RWPE2 (cell line): ENCODE measurements at places on chromosomes 3 and 15.
A peak's percentile ranks its signal among the peaks of the same experiment; 100 is the strongest.

- no peak overlapping the region for H3K27ac ChIP-seq
- DNase-seq, result no peak
- H3K4me3 ChIP-seq, result no peak overlapping the region
- peaks cover 38% of the 10 kb centered on the region for H3K36me3 ChIP-seq
Measured at GRCh38 chr15:71732636-71733035, 77.7 kb upstream of the NR2E3 start.

- H3K4me3 ChIP-seq, result no peak overlapping the region
- no peak for DNase-seq
- no peaks in the 10 kb centered on the region for H3K36me3 ChIP-seq
- no peaks in the 10 kb centered on the region for H3K27me3 ChIP-seq
- H3K27ac ChIP-seq, result no peak overlapping the region
Measured at GRCh38 chr15:69713726-69714559, 261.3 kb downstream of the RPLP1 start.

GRCh38 chr3:135503065-135503759, 462.3 kb upstream of the PPP2R3A start:
- H3K4me3 ChIP-seq, result no peak overlapping the region
- no peak for DNase-seq
- peaks cover 7% of the 10 kb centered on the region for H3K27me3 ChIP-seq
- H3K4me1 ChIP-seq, result no peaks in the 10 kb centered on the region
- H3K27ac ChIP-seq, result no peak overlapping the region
- H3K36me3 ChIP-seq, result no peaks in the 10 kb centered on the region

- peaks cover 26% of the 10 kb centered on the region for H3K4me1 ChIP-seq
- H3K4me3 ChIP-seq, result no peak overlapping the region
- no peaks in the 10 kb centered on the region for H3K36me3 ChIP-seq
- peak overlapping the region; percentile 63 for H3K27ac ChIP-seq
- DNase-seq, result no peak
- no peaks in the 10 kb centered on the region for H3K27me3 ChIP-seq
Measured at GRCh38 chr3:151837057-151837456, 23.1 kb downstream of the AADAC start.

DNA sequence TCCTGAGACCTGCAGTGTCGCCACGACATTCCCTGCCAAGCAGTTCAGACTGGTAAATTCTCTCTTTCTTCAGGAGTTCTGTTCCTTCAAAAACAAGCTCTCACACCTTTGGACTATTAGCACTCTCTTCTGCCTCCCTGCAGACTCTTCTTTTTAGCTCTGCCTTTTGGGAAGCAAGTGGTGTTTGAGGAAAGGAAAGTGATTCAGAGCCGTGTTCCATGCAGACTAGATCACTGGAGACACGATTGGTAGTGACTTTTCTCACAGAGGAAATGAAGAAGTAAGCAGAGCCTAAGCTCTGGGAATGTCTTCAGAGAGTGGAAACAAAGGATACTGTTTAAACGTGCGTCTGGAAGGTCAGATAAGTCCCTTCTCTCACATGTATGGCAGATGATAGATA, 270.6 kb upstream of the TPRG1 start:
- DNase-seq, result no peak
- H3K36me3 ChIP-seq, result no peaks in the 10 kb centered on the region
- H3K27ac ChIP-seq, result peak overlapping the region; percentile 98

GRCh38 chr3:169311381-169311780, 352.1 kb downstream of the MECOM start:
- DNase-seq, result no peak
- H3K36me3 ChIP-seq, result no peaks in the 10 kb centered on the region
- no peak overlapping the region for H3K4me3 ChIP-seq
- no peaks in the 10 kb centered on the region for H3K4me1 ChIP-seq
